ENCODE measurements at places on chromosomes 12 and 14.
A peak's percentile ranks its signal among the peaks of the same experiment; 100 is the strongest.

- peak; percentile 24 for DNase-seq
Measured at GRCh38 chr14:98138666-98139065, 1133.3 kb downstream of the BCL11B start.

GRCh38 chr12:124498275-124499189 is 68.9 kb downstream of the NCOR2 start:
- no peak for DNase-seq

GRCh38 chr12:123263196-123263817 is 8.3 kb downstream of the CDK2AP1 start:
- DNase-seq = no peak

DNA sequence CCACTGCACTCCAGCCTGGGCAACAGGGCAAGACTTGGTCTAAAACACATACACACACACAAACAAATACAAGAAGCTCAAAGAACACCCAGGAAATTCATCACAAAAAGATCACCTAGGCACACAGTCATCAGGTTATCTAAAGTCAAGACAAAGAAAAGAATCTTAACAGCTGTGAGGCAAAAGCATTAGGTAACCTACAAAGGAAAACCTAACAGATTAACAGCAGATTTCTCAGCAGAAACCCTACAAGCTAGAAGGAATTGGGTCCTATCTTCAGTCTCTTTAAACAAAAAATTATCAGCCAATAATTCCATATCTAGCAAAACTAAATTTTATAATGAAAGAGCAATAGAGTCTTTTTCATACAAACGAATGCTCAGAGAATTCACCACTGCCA is 22.4 kb downstream of the CEP83 start:
- no peak for DNase-seq

- DNase-seq = no peak
Measured at GRCh38 chr14:52733824-52734223, 3.9 kb downstream of the STYX start.

DNA sequence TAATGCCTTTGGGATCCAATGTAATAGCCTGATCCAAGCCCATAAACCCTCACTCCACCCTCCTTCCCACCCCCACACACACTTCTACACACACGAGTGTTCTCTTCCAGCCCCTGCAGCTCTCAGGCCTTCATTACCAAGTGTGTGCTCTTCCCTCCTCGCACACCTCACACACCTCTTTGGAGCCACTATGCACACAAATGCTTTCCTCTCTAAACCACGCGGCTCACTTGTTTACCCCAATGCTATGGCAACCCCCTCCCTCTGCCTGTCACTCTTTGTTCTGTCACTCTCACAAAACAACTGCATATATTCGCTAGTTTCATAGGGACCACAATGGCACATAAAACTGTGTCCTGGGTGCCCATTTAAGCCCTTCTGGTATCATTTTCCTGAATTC is 35.1 kb downstream of the PPP2R5E start:
- no peak for DNase-seq

DNA sequence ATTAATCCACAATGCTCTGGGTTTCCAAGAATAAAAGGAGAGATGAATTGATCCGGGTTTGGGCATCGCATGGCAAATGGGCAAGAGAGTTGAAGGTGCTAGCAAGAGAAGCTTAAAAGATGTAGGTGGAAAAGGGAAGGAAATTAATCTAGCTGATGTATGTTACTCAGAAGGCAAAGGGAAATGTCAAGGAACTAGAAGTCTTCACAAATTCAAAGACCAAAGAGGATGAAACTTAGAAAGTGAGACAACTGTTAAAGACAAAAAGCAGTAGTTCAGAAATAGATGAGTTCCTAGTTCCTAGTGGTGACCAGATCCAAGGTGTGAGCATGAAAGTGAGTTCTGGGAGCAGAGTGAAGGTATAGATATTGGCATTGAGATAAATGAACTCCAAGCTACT is 228.3 kb downstream of the SEC23A start:
- no peak for DNase-seq

DNA sequence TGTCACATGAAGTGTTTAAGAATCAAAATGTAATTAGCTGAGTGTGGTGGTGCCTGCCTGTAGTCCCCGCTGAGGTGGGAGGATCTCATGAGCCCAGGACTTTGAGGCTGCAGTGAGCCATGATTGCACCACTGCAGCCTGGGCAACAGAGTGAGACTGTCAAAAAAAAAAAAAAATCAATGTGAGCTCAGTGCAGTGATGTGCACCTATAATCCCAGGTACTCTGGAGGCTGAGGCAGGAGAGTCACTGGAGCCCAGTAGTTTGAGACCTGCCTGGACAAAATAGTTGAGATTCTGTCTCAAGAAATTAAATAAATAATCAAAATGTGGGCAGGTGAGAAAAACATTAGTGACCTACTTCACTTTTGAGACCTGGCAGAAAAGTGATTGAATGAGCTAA is 140.0 kb downstream of the MON2 start:
- no peak for DNase-seq

GRCh38 chr14:103563844-103564505 is 1.2 kb downstream of the COA8 start:
- no peak for DNase-seq

DNA sequence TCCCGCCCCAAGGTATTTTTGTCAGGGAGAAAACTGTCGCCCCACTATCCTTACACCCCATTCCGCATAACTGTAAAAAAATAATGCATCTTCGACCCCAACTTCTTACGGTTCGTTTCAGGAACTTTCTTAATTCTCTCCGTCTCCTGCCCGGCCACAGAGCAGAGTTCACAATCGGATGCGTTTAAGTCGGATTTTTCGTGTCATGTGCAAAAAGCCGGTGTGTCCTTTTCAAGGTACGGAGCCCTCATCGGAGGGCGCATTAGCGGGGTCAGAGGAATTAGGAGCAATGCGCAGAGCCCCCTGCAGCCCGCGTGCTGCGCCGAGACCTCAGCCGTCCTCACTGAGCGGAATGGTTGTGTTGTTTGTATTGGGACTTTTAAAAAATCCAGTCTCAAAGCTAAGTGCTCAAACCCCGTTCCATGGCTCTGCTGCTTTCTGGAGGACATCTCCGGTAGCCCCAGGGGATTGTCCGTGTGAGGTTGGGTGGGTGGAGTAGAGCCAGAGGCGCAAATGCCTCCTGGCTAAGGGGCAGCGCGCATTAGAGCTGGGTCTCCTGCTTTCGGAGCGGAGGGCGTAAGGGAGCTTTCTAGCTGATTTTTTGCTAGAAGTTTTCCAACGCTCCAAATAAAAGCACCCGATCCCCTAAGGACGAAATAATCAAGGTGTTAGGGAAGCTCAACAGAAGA is 3.9 kb upstream of the GSC start:
- no peak for DNase-seq

DNA sequence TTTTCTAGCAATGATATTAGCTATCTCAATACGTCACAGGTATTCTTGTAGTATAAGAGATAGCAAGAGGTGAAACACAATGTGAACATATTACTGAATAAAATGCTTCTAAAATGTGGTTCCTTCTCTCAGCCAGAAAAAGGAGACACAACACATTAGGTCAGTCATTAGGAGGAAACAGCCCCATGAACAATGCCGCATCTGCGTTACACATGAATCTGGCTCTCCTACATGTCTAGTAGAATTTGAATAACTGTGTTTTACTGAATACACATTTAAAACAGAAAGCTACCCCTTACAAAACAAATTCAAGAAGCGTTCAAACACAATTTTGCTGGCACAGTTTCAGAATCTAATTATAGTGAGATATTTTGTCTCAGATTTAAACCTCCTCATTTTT is 51.6 kb downstream of the EFCAB11 start:
- DNase-seq = no peak

DNA sequence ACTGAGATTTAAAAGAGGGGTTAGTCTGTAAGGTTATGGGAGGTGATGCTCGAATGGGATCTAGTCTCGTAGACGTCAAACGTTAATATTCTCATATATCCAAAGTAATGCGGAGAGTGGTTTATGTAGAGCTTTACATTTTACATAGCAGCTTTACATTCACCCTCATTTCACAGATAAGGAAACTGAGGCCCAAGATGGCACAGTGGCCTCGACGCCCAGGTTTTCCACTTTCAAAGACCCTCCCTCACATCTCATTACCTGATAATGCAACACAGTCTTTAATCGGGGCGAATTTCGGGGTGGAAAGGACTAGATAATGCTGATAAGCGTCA is 450 bp upstream of the TDG start:
- no peak for DNase-seq

GRCh38 chr12:78931466-78931990 is 67.0 kb downstream of the SYT1 start:
- no peak for DNase-seq

DNA sequence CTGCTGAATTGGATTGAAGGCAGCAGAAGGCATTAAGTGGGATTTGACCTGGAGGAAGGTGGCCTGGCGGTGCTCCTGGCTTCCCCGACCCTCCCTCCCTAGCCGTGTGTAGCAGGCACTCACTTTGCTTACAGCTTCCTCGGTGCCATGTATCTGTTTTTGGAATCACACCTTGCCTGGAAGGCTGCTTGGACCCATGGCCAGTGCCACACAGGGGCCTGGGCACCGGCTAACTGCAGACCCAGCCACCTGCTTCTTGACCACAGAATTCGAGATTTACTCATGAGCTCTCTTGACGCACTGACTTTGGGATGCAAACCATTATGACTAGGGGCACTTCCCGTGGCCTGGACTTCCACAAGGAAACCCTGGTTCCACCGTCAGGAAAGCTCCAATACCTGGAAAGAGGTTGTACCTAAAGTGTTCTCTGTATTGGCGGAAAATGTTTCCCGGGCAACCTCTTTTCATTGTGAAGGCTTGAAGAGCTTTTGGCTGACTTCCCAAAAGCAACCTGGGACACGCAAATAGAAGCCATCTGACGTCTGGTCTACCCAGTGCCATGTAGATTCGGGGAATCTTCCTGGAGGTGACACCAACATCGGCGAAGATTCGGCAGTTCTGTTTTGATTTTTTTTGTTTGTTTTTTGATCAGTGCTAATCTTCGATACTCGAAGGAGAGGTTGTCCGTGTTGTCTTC is 125.6 kb upstream of the RTL1 start:
- DNase-seq = no peak

GRCh38 chr14:28875934-28876571 is 109.5 kb downstream of the FOXG1 start:
- DNase-seq = no peak

- no peak for DNase-seq
Measured at GRCh38 chr14:39268393-39268792, 34.7 kb downstream of the MIA2 start.

GRCh38 chr12:98763656-98764055 is 118.6 kb downstream of the APAF1 start:
- DNase-seq = no peak

DNA sequence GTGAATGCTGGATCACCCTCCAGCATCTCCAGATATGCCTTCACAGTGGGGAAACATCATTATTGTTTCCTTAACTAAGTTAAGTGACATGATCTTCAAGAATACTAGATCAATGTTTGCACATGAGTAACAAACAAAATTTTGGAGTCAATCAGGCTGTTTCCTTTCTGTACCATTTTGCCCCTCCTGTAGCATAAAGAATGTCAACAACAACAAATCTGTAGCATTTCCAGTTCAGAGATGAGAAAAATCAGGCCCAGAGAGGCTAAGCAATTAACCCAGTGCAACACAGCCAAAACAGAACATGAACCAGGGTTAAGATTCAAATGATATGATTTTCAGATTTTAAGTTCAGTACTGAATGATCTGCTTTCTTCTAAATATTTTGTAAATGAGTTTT is 31.7 kb downstream of the SRRM4 start:
- DNase-seq = no peak

DNA sequence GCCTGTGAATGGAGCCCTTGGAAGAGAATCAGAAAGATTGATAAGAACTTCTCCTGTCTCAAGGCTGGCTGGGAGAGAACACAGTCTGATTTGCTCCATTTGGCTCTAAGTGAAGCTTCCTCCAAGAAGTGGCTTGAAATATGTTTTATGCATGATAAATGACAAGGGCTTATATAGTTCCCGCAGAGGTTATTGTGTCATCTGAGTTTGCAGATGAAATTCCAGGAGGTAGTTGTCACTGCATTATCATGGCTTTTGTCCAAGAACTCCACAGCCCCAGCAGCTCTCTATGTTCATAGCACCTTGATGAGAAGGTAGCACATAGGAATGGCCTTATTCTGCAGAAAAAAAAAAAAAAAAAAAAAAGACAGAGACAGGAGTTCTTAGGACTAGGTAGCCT is 108.5 kb downstream of the DACT1 start:
- no peak for DNase-seq

- DNase-seq = no peak
Measured at GRCh38 chr12:109605016-109605415, 31.4 kb downstream of the MVK start.

DNA sequence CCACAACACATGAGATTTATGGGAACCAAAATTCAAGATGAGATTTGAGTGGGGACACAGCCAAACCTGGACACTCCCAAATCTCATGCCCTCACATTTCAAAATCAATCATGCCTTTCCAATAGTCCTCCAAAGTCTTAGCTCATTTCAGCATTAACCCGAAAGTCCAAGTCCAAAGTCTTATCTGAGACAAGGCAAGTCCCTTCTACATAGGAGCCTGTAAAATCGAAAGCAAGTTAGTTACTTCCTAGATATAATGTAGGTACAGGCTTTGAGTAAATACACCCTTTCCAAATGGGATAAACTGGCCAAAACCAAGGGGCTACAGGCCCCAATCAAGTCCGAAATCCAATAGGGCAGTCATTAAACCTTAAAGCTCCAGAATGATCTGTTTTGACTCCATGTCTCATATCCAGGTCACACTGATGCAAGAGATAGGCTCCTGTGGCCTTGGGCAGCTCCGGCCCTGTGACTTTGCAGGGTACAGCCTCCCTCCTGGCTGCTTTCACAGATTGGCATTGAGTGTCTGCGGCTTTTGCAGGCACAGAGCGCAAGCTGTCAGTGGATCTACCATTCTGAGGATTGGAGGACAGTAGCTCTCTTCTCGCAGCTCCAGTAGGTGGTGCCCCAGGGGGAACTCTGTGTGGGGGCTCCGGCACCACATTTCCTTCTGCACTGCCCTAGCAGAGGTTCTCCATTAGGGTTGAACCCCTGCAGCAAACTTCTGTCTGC is 60.1 kb downstream of the LRIG3 start:
- no peak for DNase-seq

DNA sequence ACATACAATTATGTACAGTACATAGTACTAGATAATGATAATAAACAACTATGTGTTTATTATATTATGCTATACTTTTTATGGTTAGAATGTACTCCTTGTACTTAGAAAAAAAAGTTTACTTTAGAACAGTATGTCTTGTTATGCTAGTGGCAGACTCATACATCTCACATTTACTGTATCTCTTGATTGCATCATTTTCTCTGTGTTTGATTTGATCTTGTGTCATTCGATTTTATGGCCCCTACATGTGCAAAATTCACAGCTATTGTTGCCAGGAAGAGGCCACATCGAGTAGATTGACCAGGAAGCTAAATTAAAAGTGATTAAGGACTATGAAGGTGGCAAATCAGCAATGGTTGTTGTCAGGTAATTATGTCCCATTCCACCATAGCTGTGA is 153.0 kb downstream of the PCNX1 start:
- DNase-seq = no peak

- DNase-seq = no peak
Measured at GRCh38 chr14:72902801-72903530, 9.1 kb upstream of the DPF3 start.

Data from pons (tissue), 1 donor.